ENCODE measurements at places on chromosomes 4 and X.

DNA sequence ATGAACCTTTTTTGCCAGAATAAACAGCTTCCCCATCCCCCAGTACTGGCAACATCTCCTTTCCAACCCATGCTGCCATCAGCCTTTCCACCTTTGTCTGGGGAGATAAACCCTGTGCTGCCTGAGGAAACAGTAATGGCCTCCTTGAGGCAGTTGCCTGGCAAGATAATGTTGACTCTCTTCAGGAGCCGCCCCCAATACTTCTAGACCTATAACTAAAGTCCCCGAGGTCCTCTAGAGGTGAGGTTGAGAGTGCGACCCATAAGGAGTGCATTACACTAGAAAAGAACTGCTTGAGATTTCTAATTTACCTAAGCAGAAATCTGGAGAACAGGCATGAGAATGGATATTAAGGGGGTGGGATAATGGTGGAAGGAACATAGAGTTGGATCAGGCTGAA is 963.2 kb upstream of the PCDH7 start:
- DNase-seq: no peak

DNA sequence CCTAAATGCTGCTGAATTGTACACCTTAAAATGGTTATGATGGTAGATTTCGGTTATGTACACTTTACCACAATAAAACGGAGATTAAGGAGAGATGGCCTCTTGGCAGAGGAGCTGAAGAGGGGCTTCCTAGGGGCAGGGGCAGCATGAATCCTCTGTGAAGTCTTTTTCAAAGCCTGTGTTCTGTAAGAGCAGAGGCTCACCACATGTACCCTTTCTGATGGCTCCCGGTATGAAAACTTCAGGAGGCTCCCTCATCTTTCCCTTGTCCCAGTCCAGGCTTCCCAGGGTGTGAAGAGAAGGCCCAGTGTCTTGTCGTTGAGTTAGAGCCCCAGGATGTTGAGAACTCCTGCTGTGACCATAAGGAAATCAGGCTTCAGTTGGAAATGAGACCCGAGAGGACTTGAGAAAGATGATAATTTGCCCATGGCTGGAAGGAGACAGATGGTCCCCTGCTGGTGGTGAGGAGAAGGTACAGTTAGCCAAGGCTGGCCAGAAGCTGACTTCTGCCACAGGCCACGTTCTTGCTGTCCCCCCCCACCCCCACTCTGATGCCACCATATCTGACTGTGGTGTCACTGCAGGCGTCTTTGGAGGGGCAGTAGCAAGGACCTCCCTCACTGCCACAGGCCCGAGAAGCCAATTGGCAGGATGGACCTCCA is 31.8 kb upstream of the MTM1 start:
- no peak for DNase-seq

DNA sequence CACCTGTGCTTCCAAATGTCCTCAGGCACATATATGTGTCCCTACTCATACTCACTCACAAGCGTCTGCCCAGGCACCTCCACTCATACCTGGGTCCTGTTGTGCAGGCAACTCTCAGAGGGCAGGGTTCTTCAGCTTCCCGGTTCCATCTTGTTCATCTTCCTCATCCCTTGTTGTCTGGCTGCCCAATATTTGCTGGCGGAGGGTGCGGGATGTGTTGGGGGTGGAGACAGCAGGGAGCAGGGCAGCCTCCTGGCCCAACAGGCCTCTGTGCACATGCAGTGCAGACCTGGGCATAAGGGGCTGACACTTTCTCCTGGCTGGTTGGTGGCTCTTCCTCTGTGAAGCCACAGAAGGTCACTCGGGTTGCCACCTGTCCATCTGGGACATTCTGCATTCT is 32.1 kb downstream of the NBDY start:
- DNase-seq: no peak

GRCh38 chrX:15681433-15681832 is 16.8 kb upstream of the CLTRN start:
- no peak for DNase-seq

GRCh38 chr4:137957806-137958205 is 284.3 kb downstream of the SLC7A11 start:
- no peak for DNase-seq

DNA sequence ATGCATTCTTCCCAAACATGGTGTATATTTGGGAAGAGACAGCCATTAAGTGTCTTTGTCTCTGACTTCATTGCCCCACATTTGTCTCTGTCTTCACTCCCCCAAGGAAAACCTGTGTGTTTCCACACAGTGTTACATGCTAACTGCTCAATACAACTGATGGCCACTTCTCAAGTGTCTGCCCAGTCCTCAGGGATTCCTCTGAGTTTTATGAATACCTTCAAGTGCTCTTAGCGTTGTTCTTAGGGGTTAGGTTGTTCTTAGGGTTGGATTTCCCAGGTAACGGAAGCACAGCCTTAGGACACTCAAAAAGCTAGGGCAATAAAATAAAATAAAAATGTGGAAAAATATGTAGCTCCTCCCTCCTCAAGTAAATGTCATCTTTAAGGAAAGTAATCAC is 64.7 kb upstream of the PLAC8 start:
- DNase-seq: no peak

- DNase-seq: no peak
Measured at GRCh38 chrX:104697294-104697693, 131.3 kb downstream of the IL1RAPL2 start.

- no peak for DNase-seq
Measured at GRCh38 chr4:16129336-16129735, 45.5 kb upstream of the PROM1 start.

- DNase-seq: no peak
Measured at GRCh38 chr4:134160211-134160610, 41.4 kb downstream of the PABPC4L start.

DNA sequence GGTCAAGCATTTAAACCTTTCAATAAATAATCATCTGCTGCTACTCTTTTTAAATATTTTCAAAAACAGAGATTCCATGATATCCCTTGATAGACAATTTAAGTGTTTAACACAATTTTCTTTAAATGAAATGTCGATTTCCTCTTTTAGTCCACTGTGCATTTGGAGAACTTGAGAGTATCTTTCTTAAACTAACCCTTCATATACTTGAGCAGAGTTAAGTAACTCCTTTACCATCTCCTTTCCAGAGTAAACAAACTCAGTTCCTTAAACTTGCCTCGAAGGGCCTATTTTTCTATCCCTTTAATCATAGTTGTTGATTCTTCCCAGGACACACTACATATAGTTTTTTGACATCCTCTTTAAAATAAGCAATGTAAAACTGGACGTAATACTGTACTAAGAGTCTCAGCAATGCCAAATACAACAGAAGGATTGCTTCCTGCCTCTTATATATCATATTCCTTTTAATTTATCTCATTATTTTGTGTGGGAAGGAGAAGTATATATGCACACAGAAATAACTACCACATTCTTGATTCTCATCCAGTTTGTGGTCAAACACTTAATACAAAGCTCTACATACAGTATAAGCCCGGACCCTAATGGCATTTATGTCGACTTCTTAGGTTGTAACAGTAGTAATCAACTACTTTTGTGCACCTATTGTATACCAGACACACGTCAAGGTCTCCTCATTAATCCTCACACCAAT is 22.8 kb downstream of the RAB28 start:
- DNase-seq: no peak

GRCh38 chrX:136035663-136036062 is 50.4 kb downstream of the SLC9A6 start:
- no peak for DNase-seq

- DNase-seq: no peak
Measured at GRCh38 chr4:1676605-1677525, 7.2 kb downstream of the FAM53A start.

GRCh38 chr4:6494431-6495295 is 22.2 kb upstream of the PPP2R2C start:
- DNase-seq: no peak

DNA sequence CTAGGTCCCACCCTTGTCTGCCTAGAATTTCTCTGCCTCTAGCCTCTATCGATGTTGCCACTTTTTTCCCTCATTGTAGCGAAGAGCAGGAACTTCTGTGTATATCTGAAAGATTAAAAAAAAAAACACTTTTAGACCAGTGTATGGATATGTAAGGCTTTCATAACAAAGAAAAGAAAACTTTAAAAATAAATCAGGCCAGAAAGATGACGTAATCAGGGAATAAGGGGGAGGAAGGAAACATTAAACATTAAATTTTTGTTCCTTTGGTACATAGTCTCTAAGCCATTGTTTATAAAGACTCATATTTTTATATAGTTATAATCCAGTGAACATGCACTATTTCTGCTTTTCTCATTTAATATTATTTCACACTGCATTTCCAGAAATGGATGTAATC is 26.2 kb upstream of the FTHL17 start:
- no peak for DNase-seq

- DNase-seq: no peak
Measured at GRCh38 chrX:143634663-143635455, 1.0 kb downstream of the SLITRK4 start.

DNA sequence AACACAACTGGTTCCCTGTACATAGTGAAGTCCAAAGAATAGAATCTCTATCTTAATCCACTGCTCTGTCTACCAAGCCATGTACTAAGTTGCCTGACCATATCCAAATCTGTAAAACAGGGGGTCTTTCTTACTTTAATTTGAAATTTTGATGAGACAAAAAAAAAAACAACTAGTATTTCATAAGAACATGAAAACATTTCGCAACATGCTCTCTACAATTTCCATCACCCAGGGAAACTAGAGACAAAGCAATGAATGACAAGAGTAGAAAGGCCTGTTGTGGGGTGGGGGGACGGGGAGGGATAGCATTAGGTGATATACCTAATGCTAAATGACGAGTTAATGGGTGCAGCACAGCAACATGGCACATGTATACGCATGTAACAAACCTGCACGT is 279.9 kb downstream of the PPP3CA start:
- no peak for DNase-seq

GRCh38 chr4:155899891-155900290 is 3.6 kb upstream of the TDO2 start:
- DNase-seq: no peak

DNA sequence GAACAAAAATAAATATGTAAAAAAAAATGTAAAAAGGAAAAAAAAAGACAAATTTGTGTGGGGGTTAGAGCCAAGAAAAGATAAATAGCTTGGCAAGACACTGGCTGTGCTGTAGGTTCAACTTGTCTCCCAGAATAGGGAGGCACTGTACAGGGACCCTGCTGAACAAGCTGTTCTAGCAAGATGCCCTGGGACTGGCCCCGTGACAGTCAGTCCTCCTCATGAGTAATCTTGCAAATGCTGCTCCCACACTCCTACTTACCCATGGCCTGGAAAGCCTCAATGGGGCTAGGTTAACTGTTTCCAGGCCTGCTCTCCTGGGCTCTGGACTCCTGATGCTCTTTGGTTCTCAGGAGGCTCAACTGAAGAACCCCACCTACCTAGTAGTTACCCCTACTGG is 106.8 kb downstream of the ATG4A start:
- no peak for DNase-seq

- no peak for DNase-seq
Measured at GRCh38 chrX:81280148-81280547, 78.2 kb downstream of the SH3BGRL start.

GRCh38 chrX:77768787-77769186 is 17.2 kb downstream of the ATRX start:
- no peak for DNase-seq

GRCh38 chr4:169770416-169770815 is 12.7 kb upstream of the HPF1 start:
- no peak for DNase-seq

DNA sequence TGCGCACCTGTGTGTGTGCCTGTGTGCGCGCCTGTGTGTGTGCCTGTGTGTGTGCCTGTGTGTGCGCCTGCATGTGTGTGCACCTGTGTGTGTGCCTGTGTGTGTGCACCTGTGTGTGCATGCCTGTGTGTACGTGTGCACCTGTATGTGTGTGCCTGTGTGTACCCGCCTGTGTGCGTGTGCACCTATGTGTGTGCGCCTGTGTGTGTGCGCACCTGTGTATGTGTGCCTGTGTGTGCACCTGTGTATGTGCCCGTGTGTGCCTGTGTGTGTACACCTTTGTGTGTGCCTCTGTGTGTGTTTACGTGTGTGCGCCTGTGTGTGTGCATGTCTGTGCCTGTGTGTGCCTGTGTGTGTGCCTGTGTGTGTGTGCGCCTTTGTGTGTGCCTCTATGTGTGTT is 33.5 kb downstream of the ZFP42 start:
- no peak for DNase-seq

GRCh38 chrX:118823263-118824172 is at the start of gene ZCCHC12:
TSS of gene ZCCHC12 (plus strand) at chrX:118823824. CDS start at chrX:118825245, 1,421 bp downstream.
- peak; percentile 6 for DNase-seq

GRCh38 chr4:60544981-60545380 is 655.1 kb upstream of the ADGRL3 start:
- no peak for DNase-seq

GRCh38 chr4:73650250-73650649 is 30.0 kb upstream of the RASSF6 start:
- DNase-seq: no peak

DNA sequence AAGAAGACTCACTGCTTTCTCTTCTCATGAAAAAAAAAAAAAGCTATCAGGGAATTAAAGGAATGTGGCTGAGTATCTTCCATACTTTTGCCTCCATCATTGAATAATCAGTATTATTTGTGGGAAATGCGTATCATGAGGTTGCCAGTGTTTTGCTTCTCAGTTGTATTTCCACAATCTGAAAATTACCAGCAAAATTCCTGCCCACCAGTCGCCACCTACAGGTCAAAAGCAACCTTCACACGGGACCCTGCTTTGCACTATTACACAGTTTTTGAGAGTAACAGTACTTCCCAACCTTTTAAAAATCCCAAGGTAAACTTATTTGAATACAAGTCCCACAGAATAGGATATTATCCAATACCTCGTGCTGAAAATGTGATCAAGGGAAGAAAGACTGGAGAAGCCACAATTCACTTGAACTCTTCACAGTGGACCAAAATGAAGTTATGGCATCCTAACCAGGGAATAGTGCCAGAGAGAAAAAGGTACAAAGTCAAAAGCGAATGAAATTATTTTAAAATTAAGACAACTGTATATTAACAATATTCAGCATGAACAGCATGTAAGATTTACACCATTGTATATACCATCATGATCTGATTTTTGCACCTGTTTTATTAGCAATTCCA is 30.4 kb downstream of the PGRMC1 start:
- DNase-seq: no peak

DNA sequence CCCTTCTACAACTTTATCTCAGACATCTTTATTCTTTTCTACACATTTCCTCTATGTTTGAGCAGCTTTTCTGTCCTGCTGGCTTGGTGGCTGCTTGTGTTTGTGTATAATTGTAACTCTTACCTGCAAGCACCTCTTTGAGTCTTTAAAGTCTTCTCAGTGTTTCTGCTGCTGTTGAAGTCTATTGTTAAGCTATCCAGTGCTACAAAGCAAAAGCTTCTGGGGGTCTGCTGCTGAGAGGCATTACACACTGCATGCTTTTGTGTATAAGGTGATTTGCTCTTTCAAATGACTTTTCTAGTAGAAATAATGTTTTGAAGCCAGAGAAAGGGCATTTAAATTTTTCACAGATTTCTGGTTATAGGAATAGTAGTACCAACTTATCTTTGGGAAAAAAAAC is 241.8 kb downstream of the DTHD1 start:
- no peak for DNase-seq

- DNase-seq: no peak
Measured at GRCh38 chr4:173386751-173387150, 12.2 kb downstream of the SCRG1 start.
